Stimulated activated CD8-positive, alpha-beta memory T cell treated with anti-CD3 and anti-CD28 coated beads, Interleukin-15, amount 100 ng/mL, for 1 hour (primary cell): ENCODE measurements at places on chromosomes 16 and 17.

GRCh38 chr17:80941743-80942422 lies 49.8 kb upstream of the CHMP6 start:
- no peak for DNase-seq

DNA sequence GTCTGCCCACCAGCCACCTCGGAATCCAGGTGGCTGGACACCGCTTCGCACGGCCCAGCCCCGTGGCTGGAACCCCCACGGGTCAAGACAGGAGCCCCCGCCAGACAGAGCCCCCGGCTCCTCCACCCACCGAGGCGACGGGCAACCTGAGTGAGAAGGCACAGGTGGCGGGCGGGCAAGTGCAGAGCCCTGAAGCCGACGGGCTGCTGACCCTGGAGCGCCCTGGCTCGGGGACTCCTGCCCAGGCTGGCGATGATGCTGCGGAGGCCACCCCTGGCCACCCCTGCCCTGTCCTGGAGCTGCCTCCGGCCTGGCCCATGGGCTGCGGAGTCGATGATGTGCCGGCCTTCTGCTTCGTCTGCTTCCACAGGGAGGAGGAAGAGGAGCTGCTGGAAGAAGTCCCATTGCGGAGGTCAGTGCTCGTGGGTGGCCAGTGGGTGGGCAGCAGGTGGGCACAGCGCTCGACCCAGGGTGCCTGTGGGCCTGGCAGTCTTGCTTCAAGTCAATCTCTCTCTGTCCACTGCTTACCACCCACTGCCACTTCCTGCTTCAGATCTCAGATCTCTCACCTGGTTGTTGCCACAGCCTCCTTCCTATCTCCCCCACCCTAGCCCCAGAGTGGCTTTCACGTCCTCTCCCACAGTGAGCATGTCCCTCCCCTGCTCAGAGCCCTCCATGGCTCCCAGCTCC lies 33.1 kb upstream of the SBK1 start:
- DNase-seq: no peak

DNA sequence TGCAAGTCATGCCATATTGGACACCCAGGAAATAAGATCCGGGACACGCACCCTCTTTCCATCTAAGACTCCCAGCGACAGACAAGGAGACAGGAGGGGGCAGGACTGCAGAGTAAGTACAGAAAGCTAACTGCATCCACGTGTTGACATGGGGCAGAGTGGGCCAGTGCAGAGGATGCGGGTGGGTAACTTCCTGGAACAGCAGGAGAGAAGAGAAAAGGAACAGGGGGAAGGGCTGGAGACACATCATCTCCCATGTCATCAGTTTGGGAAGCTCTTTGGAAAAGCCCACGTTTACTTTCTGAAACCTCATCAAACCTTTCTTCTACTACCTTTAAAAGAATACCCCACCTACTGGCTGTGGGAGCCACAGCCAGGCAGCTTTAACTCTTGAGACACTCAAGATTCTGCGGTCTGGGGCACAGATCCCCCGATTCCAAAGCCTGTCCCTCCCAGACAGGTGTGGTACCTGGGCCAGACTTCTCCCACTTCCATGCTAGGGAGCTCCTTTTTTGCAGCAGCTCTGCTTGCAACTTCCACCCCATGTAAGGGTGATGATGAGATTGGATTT lies 273.5 kb upstream of the RPL38 start:
- no peak for DNase-seq

- no peak for DNase-seq
Observed at GRCh38 chr16:69538808-69539207, 27.0 kb upstream of the NFAT5 start.

GRCh38 chr17:80129006-80129565 lies 17.8 kb downstream of the EIF4A3 start:
- no peak for DNase-seq
